PC-3 (cell line): ENCODE measurements at places on chromosomes 5 and 9.

DNA sequence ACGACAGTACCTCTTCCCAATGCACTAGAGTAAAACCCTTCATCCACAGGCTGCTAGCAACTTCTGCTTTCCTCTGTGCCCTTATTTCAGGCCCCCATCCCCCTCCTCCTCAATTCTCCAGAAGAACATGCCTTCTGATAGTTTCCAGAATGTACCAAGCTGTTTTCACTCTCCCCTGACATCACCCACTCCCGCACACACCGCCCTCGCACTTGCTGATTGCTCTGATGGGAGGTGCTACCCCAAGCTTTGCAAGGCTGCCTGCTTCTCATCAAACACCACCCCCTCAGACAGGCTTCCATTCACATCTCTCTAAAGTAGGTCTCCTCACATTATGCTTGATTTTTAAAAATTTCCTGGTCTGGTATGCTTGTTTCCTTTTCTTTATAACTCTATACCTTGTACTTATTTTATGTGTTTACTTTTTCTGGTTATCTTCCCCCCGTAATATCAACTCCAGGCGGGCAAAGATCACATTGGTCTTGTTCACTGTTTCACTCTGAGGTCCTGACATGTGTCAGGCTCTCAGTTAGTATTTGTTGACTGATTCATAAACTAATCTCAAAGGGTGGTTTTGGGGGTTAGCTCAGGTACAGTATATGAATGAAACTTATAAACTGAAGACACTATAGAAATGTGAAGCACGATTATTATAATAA lies 91.0 kb upstream of the C9orf72 start:
- no peak for DNase-seq

- no peak for DNase-seq
These were observed 6.2 kb upstream of the ST6GALNAC4 start for GRCh38 chr9:127923046-127923445.

- no peak for DNase-seq
These were observed 44.2 kb upstream of the TLX3 start for GRCh38 chr5:171264843-171265242.

DNA sequence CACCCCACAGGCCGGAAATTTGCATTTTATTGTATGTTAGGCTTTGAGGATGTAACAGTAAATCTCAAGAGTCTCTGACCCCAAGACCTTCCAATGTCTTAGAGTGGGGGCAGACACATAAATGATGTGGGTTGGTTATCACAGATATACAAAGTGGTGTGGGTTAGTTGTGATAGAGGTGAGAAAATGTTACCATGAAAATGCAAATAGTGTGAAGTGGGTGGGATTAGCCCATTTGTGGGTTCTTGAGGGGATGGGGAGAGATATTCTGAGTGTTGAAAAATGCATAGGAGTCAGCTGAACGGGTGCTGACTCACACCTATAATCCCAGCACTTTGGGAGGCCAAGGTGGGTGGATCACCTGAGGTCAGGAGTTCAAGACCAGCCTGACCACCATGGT lies 7.9 kb upstream of the RNF145 start:
- DNase-seq = no peak

- DNase-seq = peak; percentile 40
These were observed 588.0 kb upstream of the TUSC1 start for GRCh38 chr9:26266146-26266793.

DNA sequence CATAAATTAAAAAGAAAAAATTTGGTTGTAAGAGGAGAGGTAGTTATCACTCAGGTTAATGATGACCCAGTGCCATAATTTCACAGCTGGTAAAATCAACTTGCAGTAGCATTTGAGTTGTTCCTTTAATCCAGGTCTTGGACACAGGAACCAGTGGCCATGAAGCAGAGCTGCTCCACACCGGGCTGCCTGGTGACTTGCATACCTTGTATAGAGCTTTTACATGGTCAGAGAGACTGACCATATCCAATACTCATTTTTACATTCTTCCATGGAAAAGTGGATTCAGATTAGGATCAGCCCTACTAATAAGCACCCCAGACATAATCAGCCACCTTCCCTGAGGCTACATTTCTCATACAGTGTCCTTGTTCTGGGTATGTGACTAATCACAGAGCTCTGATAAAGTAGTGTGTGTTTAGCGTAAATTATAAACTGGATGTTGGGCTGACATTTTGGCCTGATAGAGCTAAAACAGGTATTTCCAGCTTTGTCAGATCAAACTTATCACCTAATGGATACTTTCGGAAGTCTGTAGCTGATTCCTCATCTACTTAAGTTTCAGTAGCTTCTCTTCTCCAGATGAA lies 77.0 kb upstream of the ZSWIM6 start:
- peak; percentile 61 for DNase-seq

- no peak for DNase-seq
These were observed 762.8 kb upstream of the WWC1 start for GRCh38 chr5:167528651-167529050.

- no peak for DNase-seq
These were observed 201.9 kb downstream of the HSPA4 start for GRCh38 chr5:133253671-133254070.

DNA sequence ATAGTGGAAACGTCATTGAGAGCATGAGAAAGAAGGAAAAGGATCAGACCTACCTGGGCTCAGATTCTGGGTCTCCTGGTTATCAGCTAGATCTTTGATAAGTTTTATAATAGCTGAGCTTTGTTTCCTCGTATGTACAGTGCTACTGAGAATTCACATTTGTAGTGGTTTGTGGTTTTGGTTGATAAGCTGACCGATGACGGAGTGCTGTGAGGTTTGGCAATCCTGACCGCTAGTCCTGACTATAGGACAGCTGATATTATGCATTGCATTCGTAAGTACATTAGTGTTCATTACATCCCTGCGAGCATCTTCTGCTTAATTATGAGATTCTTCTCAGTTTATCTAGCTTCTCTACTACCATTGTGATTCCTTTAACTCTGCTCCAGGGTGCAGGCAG lies 190.7 kb upstream of the SLC27A6 start:
- no peak for DNase-seq

- no peak for DNase-seq
These were observed 20.9 kb upstream of the ASTN2 start for GRCh38 chr9:117435630-117436261.

- peak; percentile 24 for DNase-seq
These were observed 193.4 kb downstream of the ATPSCKMT start for GRCh38 chr5:10056228-10056760.

GRCh38 chr5:176542596-176543427 lies 5.6 kb upstream of the RNF44 start:
- DNase-seq = peak; percentile 58

- DNase-seq = no peak
These were observed 23.2 kb upstream of the IER5L start for GRCh38 chr9:129201289-129201688.

DNA sequence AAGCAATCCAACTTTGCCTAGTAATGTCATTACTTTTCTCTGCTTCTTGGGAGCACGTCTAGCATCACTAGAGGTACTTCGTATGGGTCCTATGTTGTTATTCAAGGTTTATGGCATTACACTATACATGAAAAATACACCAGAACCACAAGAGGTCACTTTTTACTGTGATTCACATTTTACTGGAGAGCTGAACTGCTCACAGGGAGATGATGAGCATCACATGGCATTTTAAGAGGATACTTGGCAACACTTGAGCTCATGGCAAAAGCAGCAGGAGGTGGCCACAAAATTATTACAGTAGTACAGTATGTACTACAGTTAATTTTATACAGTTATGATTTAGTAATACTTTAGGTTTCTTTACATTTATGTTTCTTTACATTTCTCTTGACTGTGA lies 223.4 kb downstream of the PARP8 start:
- no peak for DNase-seq

DNA sequence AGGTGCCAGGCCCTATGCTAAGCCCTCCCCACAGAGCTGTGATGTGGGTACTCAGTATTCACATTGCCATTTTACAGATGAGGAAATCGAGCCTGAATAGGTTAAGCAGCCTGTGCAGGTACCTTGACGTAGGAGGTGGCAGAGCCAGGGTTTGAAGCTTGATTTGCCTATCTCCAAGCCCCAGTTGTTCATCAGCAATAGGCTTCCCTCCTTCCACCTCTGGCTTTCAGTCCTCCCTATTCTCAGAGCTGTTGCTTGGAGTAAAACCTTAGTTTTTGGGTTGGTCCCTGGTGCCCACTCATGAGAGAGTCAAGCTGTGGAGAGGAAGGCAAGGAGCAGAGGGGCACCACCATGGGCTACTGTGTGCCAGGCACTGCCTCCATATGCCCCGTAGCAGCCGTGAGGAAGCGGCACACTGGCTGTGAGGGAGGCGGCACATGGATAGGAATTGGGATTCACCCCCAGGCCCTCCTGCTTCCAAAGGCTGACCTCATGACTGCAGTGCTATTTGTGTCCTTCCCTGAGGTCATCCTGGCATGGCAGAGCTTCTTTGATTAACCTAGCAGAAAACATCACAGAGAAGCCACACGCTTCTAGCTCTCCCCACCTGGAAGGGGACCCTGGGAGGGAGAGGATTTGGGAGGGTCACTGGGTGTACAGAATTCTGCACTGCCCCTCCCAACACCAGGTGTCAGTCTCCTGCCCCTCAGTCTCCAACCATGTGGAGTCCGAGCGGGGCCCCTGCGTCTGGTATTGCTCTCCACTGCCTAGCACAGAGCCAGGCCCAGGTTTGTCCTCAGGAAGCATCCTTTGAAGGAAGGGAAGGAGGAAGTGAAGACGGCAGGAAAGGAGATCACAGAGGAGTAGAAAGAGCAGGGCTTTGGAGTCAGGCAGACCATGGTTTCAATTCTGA lies 109.8 kb downstream of the RGS3 start:
- DNase-seq = no peak

DNA sequence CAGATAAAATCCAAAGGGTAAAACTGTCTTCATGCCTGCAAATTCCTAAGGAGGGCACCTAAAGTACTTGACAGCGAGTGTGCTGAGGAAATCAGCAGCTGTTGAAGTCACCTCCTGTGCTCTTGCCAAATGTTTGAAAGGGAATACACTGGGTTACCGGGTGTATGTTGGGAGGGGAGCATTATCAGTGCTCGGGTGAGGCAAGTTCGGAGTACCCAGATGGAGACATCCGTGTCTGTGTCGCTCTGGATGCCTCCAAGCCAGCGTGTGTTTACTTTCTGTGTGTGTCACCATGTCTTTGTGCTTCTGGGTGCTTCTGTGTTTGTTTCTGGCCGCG lies 727 bp upstream of the ADRB2 start:
- peak; percentile 82 for DNase-seq

DNA sequence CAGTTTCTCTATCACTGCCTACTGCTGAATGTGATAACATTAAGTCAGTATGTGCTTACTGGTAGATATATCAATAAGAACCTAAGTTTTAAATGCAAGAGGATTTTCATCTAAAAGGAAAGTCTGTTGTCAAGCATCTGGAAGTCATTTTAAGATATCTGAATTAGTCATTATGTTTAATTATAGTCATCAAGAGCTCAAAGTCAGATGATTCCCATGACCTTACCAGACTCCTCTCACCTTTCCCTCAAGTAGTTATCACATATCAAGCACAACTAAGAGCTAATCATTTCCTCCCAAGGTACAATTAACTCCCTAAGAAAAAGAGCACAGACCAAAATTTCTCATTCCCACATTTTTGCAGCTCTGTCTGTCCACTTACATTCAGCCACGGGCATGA lies 45.5 kb downstream of the PUM3 start:
- DNase-seq = no peak

- DNase-seq = peak; percentile 73
These were observed 90.8 kb downstream of the MACROH2A1 start for GRCh38 chr5:135308245-135308644.

DNA sequence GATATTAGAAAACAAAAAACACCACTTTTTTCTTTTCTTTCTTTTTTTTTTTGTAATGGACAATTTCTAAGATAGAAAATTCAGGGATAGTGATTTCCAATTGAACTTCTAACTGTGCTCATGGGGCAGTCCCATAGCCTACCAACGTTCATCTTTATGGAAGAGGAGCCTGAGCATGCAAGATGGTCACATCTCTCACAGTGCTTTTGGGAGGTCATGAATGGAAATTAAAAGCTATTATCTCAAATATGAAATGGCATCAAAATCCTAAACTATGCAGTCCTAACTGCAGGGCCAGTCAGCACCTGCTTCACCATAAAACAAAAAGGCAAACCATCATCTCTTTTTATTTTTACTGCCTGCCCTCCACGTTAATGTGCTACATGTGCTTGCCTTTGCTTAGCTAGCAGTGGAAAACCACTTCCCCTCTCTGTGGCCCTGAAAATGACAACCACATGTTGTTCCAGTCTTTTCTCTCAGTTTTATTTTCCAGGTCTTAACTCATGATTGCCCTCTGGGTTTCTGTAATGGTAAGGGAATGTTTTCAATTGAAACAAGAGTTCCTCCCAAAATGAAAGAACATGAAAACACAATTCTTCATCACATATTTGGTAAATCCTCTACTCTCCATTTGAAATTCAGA lies 16.7 kb downstream of the IFNB1 start:
- DNase-seq = no peak

GRCh38 chr5:59460368-59461153 lies 433.0 kb downstream of the PDE4D start:
- no peak for DNase-seq

DNA sequence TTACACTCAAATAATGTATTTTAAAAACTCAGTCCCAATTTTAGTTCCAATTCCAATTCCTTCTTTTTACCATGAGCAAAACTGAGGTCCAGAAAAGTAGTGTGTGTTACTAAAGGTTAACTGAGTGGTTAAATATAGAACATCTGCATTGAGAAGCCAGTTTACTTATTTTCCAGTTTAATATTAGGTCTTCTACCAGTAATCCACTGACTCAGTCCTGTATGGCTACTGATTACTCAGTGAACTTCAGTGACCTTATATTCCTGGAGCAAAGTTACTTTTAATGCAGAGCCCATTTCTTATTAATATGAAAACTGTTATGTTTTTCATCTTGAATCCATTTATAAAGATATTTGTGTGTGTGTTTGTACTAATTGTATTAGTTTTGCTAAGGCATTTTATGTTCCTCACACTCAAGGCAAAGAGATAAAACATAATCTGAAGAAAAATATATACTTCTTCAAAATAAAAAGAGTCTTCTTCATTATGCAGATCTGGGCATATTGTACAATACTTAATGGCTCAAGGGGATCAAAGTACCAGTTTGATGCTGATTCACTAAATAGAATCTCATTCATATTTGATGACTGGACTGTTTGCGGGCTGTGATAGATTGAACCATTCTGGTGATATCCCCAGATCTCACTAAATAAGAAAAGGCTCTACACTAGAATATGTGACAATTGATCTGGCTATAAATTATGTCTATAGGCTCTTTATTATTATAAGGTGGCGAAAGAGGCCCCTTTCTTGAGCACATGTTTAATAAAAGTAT lies 60.8 kb downstream of the DMXL1 start:
- no peak for DNase-seq

- DNase-seq = no peak
These were observed 39.6 kb downstream of the PDE6A start for GRCh38 chr5:149904977-149905376.

GRCh38 chr9:112315331-112316257 lies 17.8 kb downstream of the PTBP3 start:
- DNase-seq = no peak
